ENCODE measurements at places on chromosomes 3 and 15.

DNA sequence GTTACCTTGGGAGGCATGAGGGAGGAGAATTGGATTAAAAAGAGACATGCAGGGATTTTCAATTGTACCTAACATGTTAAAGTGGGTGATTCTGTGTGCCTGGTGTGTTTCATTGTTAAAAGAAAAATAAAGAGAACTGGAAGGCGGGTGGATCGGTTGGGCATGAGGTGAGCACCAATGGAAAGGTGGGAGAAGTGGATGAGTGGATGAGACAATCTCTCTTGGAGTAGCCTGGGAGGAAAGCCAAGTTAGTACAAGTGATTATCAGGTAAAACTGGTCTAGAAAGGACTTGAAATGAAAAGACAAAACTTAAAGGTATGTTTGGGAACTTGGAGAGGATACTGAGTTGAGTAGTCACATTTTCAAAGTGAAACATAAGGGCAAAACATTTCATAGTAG, 12.1 kb downstream of the VEPH1 start:
- DNase-seq: no peak

DNA sequence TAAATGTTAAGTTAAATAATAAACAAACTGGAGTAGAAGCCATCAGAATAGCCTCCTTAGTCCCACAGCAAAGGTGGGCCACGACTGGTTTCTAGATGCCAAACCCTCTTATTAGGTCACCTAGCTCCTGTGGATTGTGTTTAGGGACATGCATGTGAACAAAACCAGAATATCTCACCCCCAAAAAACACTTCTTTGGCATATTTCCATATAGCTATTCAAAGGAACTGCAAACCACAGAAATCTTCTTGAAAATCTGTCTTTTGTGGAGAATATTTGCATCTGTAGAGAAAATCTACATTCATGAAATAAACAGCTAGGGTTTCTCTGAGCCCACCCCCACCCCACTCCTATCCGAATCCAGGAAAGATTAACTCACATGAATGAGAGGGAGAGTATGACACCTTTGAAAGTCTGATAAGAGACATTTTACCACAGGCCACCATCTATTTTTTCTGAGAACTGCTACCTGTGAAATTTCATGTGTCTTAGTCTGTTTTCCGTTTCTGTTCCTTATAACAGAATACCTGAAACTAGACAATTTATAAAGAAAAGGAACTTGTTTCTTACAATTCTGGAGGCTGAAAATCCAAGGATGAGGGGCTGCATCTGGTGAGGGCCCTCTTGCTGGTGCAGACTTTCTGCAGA, 159.4 kb downstream of the NEK10 start:
- DNase-seq: no peak

GRCh38 chr3:140165781-140166180, 230.8 kb downstream of the CLSTN2 start:
- no peak for DNase-seq

GRCh38 chr15:29712149-29712885, 110.0 kb downstream of the TJP1 start:
- no peak for DNase-seq

- DNase-seq: no peak
Observed at GRCh38 chr3:129602309-129602708, 4.2 kb downstream of the PLXND1 start.

- no peak for DNase-seq
Observed at GRCh38 chr15:27563765-27564370, 535.2 kb downstream of the OCA2 start.

DNA sequence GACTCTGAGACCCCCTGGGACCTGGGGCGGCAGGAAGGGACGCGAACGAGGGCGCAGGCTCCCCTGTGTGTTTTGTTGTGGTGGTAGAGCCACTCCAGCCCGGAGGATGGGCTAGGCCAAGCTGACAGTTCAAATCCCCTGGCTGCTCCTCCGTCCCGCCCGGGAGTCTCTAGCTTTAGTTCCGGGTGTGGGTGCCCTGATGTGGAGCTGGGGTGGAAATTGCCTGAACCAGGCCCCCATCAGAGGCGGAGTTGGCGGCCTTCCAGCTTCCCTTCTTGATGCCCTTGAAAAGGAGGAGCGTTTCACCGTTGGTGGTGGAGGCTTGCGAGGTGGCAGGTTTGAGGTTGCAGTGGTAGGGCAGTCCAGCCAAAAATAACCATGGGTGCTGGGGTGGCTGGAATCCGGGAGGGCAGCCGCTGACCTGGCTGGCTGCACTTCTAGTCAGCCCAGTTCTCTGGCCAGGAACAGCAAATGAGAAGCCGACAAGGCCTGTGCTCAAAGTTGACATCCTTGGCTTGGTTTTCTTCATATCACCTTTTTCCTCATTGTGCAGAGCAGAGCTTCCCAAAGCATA, 817 bp downstream of the CLK3 start:
- peak; percentile 35 for DNase-seq

- DNase-seq: no peak
Observed at GRCh38 chr3:99126316-99126715, 224.8 kb upstream of the DCBLD2 start.

- DNase-seq: no peak
Observed at GRCh38 chr3:64578062-64578770, 109.6 kb downstream of the ADAMTS9 start.

DNA sequence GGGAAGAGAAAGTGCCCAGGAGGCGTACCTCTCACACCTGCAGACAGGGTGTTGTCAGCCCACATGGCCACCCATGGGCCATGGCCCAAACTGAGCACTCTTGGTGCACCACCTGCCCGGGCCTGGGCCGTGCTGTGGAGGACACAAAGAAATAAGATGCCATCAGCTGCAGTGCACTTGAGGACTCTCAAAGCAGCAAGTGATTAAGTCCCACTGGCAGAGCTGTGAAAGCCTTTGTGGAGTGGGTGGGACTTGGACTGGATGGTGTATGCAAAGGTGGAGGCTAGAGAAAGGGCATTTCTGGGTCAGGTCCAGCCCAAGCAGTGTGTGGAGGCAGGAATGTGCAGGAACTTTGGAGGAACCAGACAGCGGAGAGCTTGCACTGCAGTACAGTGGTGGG, 122.3 kb downstream of the MEGF11 start:
- DNase-seq: no peak

GRCh38 chr3:134877788-134878187, 82.7 kb downstream of the EPHB1 start:
- DNase-seq: no peak

DNA sequence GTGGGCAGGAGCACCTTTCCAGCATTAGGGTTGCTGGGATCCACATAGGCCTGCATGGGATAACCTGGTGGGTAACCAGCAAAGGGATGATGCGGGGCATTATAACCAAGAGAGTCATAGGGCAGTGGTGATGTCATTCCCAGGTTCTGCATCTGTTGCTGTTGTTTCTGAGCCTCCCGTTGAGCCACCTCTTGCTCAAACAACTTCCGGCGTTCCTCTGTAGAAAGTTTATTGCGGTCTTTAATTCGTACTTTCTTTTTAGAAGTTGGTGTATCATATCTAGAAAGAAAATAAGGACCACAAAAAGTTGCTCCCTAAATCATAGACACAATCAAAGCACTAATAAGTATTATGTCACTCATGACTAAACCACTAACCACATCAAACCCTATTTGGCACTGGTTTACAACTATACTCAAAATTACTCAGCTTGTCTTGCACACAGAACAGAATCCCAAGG, 77.8 kb downstream of the NBEAL2 start:
- DNase-seq: peak; percentile 10

Measured in stimulated activated CD8-positive, alpha-beta memory T cell treated with anti-CD3 and anti-CD28 coated beads, Interleukin-7, amount 100 ng/mL, for 1 hour (primary cell).